ENCODE measurements at places on chromosomes 13 and 19. TPM values are rescaled to one million over a fixed set of nuclear protein-coding genes. Genes with fewer than 3 reads are reported as not detected.

The AMH gene
- total RNA-seq: 50.1 TPM

DNA sequence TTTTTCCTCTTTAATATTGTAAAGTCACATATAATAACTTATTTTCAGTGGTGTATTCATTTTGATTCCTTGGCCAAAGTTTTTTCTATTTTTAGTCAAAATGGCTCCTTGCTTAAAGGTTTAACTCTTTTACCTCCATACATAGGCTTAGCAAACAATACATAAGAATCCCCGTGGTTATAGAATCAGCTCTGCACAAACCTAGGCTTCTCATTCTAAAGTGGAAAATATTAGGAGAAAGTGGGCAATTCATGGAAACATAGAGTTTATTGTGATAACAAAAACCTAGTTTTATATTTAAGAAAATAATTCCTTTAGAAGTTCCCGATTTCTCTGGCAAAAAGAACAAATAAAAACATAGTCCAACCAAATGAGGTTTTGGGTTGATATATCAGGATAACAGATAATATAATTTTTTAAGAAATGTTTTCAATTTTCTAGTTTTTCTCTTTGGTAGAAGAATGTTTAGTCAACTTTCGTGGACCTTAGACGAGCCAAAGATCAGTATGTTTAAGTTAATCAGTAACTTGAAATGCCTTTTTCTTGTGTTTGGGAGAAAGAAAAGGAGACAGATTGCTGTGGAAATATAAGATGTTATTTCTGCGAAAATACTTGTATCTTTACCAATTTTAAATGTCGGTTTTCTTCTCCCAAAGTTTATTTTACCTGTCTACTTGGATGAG lies 93.4 kb upstream of the KLF12 start:
- no peaks in the 10 kb centered on the region for H3K27me3 ChIP-seq
- no peak overlapping the region for H3K27ac ChIP-seq
- H3K4me1 ChIP-seq: no peaks in the 10 kb centered on the region
- no peaks in the 10 kb centered on the region for H3K36me3 ChIP-seq
- DNase-seq: no peak

DNA sequence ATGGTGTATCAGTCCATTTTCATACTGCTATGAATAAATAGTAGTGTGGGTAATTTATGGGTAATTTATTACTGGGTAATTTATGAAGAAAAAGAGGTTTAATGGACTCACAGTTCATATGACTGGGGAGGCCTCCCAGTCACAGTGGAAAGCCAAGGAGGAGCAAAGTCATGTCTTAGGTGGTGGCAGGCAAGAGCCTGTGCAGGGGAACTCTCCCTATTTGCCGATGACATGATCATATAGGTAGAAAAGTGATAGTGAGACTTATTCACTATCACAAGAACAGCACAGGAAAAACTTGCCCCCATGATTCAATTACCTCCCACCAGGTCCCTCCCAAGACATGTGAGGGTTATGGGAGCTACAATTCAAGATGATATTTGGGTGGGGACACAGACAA lies 1137.7 kb downstream of the UQCRFS1 start:
- H3K27me3 ChIP-seq: no peaks in the 10 kb centered on the region
- no peaks in the 10 kb centered on the region for H3K36me3 ChIP-seq
- peaks cover 12% of the 10 kb centered on the region for H3K4me1 ChIP-seq
- no peak overlapping the region for H3K4me3 ChIP-seq

GRCh38 chr13:99374994-99375737 lies 68.0 kb upstream of the GPR183 start:
- no peak for DNase-seq
- H3K27ac ChIP-seq: no peak overlapping the region
- no peaks in the 10 kb centered on the region for H3K27me3 ChIP-seq
- H3K36me3 ChIP-seq: peaks cover 41% of the 10 kb centered on the region
- H3K4me1 ChIP-seq: no peaks in the 10 kb centered on the region

DNA sequence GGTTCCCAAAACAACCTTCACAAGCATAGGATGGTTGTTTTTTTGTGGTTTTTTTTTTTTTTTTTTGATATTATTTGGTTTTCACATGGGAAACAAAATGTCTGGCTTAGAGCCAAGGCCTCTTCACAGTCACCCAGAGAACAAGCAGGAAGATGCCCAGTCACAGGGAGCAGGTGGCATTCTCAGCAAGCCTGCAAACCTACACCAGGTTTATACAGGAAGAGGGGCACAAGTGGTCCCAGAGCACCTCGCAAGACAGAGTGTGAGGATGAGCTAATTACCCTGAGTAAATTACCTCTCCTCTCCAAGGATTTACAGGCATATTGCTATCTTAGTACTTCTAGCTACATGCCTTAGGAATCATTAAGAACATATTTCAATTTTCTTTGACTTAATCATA lies 1375.6 kb downstream of the EFNB2 start:
- H3K4me3 ChIP-seq: no peak overlapping the region
- DNase-seq: no peak
- H3K36me3 ChIP-seq: no peaks in the 10 kb centered on the region
- no peaks in the 10 kb centered on the region for H3K27me3 ChIP-seq

- peaks cover 35% of the 10 kb centered on the region for H3K27me3 ChIP-seq
- no peak overlapping the region for H3K27ac ChIP-seq
- no peak overlapping the region for H3K4me3 ChIP-seq
- no peak for DNase-seq
- peaks cover 16% of the 10 kb centered on the region for H3K4me1 ChIP-seq
Observed at GRCh38 chr19:34675250-34675649, 1.7 kb downstream of the SCGB2B2 start.
